ENCODE measurements at places on chromosomes 11 and 22.

DNA sequence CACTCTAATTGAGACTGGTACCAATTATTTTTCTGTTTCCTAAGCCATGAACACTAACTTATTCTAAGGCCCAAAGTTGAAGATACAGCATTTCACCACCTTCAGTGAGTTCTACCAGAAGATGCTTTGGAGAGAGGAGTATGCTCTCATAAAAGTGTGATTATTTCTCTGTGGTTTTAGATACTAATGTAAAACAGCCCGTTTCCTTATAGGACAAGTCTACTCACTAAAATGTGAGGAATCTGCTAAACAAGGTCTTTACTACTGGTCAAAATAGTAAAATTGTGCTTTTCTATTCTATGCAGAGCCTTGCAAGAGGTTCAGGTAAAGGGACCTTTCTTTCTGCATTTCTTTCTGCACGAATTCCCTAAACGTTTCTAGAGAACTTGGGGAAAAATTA lies 2.4 kb downstream of the LGR4 start:
- DNase-seq: no peak

DNA sequence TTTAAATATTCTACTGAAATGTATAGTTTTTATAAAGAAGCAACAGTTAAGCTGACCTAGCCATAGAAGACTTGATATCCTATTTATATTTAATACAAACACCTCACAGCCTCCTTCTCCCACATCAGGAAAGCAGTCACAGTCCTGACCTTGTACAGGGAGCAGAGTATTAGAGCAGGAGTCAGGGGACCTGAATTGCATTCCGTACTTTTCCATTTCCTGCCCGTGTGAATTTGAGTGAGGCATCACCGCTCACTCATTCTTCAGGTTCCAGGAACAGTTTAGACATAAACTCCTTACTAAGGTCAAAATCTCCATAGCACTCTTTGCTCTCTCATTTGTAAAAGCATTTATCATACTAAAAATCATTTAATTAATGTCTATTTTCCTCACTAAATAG lies 482.5 kb upstream of the FAT3 start:
- DNase-seq: no peak

DNA sequence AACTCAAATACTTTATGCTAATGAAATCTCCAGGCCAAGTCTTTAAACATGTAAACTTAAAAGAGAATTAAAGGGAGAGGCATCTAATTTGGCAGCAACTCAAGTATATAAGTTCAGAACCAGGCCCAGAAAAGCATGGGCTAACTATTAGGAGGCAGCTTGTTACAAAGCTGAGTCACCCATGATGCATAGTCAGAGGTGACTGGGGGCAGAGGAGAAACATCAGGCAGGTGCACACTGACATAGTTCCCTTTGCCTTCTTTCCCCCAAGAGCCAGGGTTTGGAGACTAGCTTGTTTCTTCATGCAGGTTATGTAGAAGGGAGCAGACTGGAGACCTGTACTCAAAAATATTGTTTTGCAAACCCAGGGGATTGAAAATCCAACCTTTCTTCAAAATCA lies 619.0 kb downstream of the SOX6 start:
- DNase-seq: no peak

DNA sequence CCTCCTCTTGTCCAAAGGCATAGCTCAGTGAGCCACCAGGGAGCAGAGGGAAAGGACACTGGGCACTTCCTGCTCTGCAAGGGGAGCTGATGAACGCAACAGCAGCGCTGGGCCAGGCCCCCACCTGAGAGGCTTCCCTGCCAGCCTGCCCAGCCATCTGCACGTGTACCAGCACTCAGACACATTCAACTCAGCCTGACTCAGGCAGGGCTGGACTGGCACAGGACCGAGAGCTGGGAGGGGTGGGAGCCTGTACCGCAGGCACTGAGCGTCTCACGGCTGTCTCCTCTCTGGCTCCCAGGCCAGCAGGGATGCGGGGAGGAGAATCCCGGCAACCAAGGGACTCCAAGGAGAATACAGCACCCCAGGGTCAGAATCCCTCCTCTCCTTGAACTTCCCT lies 411.8 kb downstream of the CTTN start:
- DNase-seq: no peak

- no peak for DNase-seq
Measured at GRCh38 chr11:123585706-123586105, 68.7 kb downstream of the SCN3B start.
